ENCODE measurements at places on chromosomes 5 and 9.

DNA sequence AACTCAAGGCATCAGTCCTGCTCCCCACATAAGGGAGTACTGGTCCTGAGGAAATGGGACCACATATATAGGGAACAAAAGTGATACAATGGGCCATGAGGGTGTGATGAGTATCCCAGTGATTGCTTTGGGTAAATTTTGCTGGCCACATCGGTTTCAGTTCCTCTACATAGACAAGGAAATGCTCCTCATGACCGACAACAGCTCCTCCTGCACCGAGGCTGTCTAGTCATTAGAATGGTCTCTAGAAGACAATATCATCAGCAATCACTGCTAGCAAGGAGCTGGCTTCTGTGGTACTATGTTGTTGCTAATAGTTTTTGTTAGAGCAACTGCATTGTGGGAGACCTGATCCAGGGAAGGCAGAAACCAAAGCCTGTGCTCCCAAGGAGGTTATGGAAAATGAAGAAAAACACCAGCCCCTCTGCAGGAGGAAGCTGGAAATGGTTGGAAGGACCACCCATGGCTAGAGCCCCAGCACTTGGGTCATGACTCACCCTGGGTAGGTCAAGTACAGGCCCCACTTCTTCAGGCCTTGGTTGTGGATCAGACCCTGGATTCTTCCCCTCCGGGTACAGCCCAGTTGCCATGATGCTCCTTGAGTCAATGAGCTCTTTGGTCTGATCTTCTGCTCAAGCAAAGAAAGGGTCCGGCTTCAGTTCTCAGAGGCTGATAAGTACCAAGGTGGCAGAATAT, 3.4 kb upstream of the CTSL start:
- DNase-seq, result no peak

GRCh38 chr5:160166069-160166972, 47.1 kb upstream of the PWWP2A start:
- DNase-seq, result no peak

DNA sequence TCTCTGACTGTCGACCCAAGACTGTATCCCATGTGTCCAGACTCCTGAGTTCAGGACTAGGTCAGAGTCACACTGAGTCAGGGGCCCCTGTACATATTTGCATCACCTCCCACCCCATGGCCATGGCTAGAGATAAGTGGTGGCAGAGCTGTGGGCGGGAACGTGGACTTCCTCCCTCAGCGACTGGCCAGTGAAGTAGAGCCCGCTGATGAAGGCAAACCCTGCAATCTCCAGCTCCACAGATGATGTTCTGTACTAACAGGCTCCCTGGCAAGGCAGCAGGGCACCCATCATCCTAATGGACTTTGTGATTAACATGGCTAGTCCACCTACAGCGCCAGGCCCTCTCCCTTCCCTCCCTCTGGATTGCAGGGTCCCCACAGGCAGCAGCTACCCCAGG, 110.5 kb upstream of the LRRTM2 start:
- no peak for DNase-seq

DNA sequence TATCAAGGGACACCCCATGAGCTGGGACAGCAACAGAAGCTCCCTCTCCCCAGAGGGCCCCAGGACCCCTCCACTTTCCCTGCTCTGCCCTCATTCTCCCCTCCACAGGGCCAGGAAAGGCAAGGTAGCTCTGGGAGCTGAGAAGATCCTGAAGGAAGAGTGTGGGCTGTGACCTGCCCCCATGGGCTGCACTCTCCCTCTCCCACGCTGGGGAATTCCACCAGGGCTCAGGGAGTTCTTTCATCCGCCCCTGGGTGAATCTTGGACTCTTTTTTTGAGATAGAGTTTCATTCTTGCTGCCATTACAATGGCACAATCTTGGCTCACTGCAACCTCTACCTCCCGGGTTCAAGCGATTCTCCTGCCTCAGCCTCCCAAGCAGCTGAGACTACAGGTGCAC, 73.8 kb downstream of the C9orf50 start:
- no peak for DNase-seq

DNA sequence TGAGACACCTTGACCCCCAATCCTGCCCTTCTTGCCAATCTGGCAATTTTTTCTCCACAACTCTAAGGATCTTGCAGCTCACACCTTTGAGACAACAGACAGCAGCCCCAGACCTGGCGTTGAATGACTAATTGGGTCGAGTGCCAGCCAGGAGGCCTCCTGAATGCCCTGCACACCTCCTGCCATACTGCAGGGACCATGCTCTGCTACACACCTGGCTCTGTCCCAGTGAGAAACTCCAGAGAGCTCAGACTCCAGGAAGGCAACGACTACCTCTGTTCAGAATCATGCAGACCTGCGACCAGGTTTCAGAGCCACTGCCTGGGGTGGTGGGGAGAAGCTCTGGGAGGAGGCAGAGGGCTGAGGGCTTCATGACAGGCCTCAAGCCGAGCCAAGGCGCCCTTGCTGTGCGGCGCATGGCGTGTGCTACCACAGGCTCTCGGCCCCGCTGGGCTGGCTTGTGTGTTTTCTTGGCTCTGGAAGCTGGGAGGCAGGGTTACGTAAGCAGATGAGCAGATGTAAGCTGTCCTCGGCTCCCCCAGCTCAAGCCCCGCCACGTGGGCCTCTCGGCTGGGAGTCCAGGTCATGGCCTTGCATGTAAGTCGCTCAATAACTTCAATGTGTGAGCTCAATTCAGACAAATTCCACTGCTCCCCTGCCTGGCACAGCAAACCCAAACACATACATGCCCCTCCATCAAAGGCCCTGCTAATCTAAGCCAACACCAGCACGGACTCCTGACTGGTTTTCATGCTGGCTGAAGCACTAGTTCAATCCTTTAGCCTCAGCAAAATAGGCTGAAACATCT, 27.5 kb downstream of the B4GALT1 start:
- DNase-seq, result no peak

DNA sequence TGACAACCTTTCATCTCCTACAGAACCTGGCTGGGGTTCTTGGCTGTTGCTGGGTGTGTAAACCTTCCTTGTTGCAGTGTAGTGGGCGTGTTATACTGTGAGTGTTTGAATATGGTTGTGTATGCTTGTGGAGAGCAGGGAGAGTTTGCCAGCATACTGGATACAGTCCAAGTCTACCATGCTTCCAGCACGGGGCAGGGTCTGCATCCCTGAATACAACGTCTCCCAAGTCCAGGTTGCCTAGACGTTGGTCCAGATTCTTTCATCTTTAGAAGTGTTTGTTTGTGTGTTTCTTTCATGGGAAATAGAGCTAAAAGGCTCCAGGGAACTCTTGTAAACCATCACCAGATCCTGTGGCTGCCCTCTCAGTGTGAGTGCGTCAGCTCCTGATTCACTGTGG, 46.4 kb downstream of the SYK start:
- no peak for DNase-seq

DNA sequence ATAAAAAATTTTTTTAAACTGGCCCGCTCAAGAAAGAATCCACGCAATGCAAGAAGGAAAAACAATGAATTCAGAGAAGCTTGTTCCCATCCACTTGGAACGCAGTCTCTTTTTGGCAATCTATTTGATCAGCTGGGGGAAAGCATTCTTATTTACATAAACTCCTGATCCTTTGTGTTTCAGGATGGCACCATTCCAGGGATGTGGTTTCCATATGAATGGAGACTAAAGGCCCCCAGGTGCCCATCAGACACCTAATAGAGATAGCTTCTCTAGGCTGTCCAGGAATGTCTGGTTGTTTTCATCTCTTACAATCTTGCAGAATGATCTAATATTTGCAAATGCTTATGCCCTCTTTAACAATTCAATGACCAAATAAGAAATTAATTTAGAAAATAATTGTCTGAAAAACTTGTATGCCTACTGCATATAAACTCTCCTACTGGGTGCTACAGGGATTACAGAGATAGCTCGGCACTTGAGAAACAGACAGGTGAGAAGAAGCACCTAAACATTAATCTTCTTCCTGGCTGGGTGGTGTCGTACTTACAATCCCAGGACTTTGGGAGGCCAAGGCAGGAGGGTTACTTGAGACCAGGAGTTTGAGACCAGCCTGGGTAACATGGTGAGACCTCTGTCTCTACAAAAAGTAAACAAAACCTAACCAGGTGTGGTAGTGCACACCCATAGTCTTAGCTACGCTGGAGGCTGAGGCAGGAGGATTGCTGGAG, 3.0 kb upstream of the RASGRF2 start:
- DNase-seq, result no peak

GRCh38 chr9:128296340-128297220, 20.5 kb downstream of the SWI5 start:
- DNase-seq, result no peak

- DNase-seq, result no peak
Measured at GRCh38 chr5:110807169-110807568, 68.4 kb downstream of the SLC25A46 start.

GRCh38 chr9:92631452-92632343, 38.2 kb downstream of the IPPK start:
- no peak for DNase-seq

- DNase-seq, result no peak
Measured at GRCh38 chr5:156380848-156381247, 53.9 kb downstream of the SGCD start.

GRCh38 chr9:86508208-86508903, 154.1 kb upstream of the TUT7 start:
- DNase-seq, result no peak

- DNase-seq, result no peak
Measured at GRCh38 chr9:100112677-100113336, 13.8 kb downstream of the INVS start.

DNA sequence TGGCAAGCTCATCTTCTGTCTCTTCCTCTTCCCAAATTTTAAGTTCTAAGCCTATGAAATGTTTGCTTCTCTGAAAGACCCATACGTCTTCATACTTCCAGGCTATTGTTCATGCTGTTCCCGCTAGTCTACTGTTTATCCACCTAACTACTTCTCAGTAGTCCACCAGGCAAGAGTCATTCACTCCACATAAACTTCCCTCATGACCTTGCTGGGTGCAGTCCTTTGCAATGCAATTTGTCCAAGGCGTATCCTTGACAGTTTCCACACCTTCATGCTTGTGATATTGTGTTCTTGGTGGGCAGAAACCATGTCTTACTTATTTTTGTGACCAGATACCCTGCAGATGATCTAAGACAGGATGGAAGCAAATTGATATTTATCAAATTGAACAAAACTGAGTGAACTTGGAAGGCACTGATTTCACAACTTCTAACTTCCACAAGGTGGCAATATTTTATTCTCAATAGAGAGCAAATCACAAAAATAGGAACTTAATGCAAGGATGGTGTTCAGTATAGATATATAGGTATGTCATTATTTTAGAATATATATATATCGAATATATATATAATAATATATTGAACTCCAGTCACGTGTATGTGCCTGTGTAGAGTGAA, 30.3 kb downstream of the TYRP1 start:
- no peak for DNase-seq
